Foreskin fibroblast (primary cell): ENCODE measurements at places on chromosomes 6 and 20.

DNA sequence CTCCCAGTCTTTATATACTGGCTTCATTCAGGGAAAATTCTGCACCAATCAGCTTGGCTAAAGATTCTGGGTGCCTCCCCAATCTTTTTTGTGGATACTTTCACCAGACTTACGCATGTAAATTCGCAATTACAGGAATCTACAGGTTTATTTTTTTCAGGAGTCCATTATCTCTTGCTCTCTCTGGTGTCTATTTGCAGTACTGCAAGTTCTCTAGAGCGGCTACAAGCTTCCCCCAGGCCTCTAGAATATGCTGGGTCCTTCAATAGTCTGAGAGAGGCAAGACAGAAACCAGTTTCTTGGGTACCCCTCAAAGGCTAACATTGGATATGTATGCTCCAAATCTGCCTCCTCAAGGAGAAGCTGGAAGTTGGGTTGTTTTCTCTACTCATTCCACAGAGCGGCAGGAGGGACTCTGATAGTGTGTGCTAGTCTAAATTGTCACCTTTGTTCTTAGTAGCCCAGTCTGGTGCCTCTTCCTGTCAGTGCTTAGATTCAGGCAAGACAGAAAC lies 58.5 kb downstream of the SUN5 start:
- DNase-seq = peak; percentile 7

GRCh38 chr6:36753671-36754405 lies 56.2 kb downstream of the RAB44 start:
- no peak for DNase-seq

DNA sequence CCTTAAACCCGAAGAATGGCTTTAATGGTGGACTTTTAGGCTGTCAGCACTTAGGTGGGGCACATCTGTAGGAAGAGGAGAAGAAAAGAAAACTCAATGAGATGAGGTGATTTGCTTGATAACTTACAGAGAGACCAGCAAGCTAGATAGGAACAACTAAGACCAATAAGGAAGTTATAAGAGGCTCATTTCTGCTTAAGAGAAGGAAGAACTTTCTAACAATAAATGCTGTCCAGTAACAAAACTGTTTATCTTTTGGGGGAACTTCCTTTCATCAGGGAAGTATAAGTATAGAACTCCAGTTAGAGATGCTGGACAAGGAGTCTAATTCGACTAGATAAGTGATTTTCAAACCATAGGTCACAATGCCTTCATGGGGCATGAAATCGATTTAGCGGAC lies 107.2 kb upstream of the SIRPA start:
- no peak for DNase-seq

DNA sequence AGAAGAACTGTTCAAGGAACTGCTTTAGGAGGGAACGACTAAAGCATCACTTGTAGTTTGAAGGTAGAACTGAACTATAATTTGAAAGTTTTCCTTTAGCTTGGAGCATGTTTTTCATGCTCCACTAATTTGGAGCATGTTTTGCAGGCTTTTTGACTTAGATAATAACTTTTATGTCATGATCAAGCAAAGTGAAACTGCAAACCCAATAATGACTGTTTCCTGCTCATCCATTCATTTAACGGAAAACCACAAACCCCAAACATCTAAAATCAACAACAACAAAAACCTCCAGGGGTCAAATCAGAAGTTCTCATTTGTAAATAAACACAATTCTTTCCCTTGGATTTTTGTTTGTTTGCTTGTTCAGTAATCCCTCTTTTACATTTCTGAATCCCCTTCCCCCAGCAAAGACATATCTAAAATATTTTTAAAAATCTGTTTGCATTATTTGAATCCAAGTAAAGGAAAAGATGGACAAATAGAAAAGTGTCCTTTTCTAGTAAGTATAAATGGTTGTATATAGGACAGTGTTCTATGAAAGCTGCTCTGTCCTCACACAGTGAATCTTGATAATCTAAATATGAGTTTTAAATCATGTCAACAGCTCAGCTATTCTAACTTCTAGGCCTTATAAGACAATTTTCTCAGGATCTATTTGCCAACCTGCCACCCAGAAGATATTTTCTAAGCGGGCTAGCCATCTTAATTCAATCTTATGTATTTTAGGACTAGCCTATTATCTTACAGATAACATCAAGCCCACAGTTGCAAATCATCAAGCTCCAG lies 2.6 kb downstream of the SIM1 start:
- DNase-seq = peak; percentile 54

DNA sequence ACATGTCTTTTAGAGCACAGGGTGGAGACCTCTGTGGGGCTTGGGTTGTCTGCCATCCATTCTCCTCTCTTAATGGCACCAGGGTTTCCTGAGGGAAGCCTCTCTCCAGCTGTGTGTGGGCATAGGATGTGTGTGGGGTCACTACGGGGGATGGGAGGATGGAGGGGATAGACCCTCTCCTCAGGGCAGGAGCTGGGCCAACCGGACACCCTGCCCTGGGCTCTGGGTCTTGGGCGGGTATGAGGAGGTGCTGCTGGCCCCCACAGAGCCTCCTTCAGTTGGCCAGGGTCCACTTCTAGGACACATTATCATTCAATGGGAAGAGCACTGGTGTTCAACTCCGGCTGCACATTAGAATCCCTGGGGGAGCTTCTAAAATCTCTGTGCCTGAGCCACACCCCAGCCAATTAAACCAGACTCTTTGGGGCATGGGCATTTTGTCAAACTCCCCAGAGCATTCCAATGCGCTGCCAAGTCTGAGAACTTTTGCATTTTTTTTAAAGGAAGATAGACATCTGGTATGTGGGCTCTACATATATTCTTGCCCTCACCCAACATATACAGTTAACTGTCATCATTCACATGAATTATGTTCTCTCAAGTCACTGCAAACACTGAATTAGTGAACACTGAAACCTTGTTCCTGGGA lies 38.5 kb downstream of the TRAM2 start:
- no peak for DNase-seq

DNA sequence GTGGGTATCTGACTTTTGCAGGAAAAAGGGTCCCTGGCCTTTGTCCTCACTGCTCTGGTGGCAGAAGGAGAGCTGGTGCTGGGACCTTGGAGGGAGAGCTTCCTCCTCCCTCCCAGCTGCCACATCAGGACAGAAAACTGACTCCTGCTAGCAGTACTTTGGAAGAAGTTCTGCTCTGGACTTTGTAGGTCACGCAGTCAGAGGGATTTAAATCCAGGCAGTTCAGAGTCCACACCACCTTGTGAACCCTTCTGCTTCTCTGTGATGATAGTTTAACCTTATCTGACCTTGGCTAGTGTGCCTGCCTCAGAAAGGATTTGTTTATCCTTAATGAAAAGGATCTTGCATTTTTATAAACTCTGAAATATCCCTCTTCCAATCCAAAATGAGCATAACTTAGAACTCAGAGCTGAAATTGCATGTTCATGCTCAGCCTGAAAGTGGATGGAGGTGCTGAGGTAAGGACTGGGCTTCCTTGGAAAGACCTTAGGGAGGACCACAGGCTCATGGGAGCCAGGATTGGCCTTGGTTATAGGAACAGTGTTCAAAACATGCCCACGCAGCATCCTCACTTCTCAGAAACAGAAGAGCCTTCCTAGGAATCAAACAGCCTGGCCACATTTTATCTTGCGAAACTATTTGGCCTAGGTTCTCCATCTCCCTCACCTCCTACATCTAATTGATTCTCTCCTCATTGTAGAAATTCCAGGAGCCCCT lies 123.9 kb upstream of the SASH1 start:
- DNase-seq = peak; percentile 36

DNA sequence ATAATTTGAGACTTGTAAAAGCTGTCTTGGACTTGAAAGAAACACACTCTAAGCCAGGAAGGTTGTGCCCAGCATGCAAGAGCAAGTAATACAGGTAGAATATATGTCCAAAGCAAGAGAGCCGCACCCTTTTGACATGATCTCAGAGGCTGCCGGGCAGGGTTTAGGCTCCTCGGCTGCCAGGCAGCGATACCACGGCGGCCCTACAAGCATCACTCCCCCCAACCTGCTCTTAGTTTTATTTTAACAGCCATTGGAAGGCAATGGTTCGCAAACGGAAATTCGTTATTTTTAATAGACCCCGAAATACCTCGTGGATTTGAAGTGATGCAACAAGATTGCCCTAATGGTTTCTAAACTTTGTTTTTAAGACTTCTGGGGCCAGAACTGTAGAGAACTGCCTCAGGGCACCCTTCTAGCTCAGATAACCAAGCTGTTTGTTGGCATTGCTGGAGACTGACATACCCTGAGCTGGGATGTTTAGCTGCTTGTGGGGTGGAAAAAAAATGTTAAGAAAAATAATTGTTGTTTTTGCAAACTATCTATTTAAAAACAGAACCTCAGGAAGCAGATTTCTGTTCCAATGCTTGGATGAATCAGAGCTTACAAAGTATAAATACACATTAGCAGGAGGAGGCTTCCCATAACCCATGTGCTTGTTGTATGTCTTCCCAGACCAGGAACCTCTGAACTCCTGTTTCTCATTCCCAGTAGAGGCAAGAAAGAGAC lies 39.0 kb downstream of the JAG1 start:
- DNase-seq = peak; percentile 73
